T follicular helper cell (primary cell): ENCODE measurements at places on chromosomes 16 and 17.

- DNase-seq, result no peak
Measured at GRCh38 chr16:3842994-3843393, 37.5 kb downstream of the CREBBP start.

- DNase-seq, result no peak
Measured at GRCh38 chr16:78551487-78552085, 452.1 kb downstream of the WWOX start.

DNA sequence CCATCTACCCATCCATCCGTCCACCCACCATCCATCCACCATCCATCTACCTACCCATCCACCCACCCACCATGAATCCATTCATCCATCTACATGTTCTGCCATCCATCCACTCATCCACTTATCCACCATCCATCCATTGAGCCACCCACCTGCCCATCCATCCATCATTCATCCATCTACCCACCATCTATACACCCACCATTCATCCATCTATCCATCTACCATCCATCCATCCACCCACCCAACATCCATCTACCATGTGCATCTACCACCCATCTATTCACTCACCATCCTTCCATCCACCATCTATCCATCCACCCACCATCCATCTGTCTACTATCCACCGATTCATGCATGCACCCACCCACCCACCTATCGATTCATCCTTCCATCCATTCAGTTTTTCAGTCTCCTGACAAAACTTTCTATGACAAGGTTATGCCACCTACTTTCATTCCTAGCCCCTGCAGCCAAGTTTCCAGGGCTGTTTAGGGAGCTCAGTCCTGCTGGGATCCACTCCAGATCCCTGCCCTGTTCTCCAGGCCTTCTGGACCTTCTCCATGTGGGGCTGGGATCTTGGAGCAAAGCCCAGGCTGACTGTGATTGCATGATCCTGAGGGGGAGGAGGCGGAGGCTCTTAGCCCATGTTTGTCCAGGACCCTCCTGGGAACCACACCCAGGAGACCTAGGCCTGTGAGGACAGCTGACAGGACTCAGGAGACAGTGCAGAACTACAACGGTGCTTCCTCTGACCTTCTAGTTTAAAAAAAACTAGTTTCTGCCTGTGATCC lies 27.4 kb downstream of the BCO1 start:
- no peak for DNase-seq

DNA sequence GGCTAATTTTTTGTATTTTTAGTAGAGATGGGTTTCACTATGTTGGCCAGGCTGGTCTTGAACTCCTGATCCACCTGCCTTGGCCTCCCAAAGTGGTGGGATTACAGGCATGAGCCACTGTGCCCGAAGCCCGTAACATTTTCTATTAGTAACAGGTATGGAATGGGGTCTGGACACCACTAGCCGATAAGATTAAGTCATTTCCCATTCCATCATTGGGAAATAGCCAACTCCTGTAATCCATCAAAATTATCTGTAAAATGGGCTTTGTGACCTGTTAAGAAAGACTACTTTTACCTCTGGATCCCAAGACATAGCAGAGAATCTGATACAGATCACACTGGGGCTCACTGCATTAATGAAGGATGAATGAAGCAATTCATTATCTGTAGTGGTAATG lies 3.9 kb upstream of the LUC7L3 start:
- DNase-seq, result no peak

DNA sequence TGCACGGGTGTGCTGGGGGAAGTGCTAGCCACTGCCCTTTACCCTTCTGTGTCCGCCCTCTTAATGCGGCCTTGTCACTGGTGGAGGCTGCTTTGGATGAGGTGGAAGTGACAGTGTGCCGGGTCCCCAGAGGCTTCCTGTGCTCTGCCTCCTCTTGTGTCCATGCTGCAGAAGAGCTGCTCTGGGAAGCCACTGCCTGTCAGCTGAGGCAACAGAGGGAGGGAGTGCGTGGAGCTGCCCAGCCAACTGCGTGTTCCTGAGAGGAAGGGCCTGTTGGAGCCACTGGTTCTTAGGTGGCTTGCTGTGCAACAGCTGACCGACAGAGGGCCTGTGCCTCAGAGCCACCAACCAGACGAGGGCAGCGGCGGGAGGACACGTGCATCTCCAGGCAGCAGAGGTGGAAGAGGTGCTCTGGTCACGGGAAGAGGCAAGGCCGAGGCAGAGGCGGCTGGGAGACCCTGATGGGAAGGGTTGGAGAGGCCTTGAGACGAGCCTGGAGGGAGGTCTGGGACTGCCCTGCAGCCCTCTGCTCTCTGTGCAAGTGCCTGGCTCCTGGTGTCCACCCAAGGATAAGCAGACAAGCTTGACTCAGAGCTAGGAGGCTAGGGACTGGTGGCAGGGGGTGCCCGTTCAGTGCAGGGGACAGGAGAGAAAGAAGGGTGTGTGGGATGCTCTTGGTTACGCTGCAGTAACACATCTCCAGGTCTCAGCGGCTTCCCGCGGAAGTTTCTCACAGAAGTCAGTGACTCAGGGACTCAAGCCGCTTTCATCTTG lies 25.4 kb downstream of the B9D1 start:
- DNase-seq, result no peak

DNA sequence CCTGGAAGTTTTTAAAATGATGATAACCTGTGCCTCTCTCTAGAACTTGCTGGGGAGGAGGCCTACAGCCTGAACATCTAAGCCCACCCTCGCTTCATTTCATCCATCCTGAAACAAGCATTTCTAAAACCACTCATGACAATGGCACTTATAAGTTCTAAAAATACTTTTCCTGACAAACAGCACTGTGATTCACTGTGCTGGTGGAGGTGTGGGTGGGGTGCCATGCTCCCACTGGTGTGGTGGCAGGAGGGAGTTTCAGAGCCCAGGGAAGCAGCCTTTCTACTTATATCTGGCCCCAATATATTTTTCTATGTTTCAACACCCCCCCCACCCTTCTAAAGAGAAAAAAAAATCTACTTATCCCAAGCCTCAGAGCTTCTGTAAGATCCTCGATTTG lies 52.6 kb downstream of the RAB11FIP4 start:
- no peak for DNase-seq

DNA sequence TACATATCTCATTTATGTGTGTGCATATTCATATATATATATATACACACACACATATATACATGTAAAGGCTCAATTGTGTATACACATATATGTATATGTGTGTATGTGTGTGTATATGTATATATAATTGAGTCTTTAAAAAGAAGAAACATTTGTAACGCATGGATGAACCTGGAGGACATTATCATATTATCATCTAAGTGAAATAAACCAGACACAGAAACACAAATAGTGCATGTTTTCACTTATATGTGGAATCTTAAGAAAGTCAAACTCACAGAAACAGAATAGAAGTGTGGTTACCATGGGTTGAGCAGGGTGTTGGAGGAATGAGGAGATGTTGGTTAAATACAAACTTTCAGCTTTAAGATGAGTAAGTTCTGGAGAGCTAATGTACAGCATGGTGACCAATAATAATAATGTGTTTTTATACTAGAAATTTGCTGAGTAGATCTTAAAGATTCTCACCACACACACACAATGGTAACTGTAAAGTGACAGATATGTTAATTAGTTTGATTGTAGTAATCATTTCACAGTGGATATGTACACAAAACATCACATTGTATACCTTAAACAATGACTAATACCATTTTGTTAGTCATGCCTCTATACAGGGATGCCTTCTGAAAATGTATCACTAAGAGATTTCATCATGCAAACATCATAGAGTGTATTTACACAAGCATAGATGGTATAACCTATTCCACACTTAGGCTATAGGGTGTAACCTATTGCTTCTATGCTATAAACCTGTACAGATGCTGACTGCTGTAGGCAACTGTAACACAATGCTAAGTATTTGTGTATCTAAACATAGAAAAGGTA lies 132.6 kb upstream of the CACNG5 start:
- no peak for DNase-seq

DNA sequence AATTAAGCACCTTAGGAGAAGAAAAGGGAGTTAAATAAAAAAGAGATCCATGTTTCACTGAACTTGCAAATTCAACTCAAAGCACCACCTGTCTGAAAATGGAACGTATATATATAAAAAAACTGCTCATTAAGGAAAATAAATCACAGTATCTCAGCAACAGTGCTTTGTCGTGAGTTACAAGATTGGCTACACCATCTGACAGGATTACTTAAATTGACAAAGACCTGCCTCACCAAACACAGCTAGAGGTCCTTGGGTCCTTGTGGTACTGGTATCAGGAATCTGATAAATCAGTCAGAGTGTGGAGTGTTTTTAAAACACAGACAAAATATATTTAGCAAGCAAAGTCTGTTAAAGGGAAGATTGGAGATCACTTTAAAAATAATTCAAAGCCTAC lies 63.9 kb downstream of the KANSL1 start:
- no peak for DNase-seq

DNA sequence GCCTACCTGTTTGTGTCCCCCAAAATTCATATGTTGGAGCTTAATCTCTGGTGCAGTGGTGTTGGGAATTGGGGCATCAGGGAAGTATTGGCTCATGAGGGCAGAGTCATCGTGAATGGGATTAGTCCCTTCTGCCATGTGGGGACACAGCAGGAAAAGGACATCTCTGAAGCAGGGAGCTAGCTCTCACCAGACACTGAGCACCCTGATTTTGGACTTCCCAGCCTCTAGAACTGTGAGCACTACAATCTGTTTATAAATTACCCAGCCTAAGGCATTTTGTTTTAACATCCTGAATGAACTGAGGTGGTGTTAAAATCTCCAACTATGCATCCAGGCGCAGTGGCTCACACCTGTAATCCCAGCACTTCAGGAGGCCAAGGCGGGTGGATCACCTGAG lies 206.0 kb downstream of the SEC14L1 start:
- no peak for DNase-seq

- no peak for DNase-seq
Measured at GRCh38 chr17:34916120-34916519, 45.1 kb downstream of the CCT6B start.

DNA sequence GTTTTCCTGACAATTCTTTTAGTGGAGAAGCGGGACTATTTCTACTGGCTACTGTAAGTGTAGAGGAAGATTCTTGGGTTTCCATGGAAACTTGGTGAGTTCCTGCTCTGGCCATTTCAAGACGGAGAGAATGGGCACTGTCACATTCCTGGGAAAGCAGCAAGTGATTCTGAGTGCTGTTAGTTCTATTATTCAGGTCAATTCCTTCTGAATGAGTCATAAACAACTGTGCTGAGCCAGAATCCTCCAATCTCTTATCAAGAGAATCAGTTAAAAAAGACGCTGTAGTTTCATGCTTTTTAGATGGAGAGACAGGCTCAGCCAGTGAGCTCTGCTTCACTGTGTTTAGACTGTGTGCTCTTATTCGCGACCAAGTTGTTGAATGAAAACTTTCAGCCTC lies 19.6 kb downstream of the AKAP10 start:
- no peak for DNase-seq

DNA sequence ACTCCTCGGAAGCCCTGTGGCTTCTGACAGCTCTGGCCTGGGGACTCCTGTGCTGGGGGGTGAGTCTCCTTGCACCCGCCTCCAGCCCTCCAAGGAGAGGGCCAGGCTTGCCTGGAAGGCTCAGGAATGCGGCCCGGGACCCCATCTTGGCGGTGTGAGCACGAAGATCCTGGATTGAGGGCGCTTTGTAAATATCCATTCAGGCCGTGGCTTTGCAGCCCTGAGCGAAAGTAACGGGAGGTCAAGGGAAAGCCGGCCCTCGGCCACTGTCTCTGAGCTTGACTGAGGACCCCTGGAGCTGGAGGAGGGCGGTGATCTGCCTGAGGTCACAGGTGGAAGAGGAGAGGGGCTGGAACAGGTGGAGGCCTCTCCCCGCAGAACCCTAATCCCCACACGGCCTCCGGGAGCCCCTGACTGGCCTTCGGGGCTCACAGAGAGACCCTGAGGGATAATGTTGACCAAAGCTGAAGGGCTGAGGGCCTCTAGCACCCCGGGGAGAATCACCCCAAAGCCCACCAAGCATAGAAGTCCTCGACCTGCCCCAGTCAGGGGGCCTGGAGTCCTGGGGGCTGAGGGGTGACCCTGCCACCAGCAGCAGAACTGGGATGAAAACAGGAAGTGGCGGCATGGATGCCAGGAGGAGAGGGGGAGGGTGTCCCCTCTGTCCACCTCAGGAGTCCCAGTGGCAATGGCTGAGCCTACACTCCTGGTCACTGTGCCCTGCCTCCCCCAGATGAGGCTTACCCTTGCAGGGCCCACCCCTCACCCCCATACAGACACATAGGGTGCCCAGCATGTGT lies 8.3 kb upstream of the RASD1 start:
- no peak for DNase-seq
